ENCODE measurements at places on chromosomes 5 and 9.

- no peak for DNase-seq
Measured at GRCh38 chr9:81819859-81820546, 108.2 kb upstream of the SPATA31D4 start.

GRCh38 chr9:21764846-21765245 lies 37.6 kb upstream of the MTAP start:
- no peak for DNase-seq

- DNase-seq = no peak
Measured at GRCh38 chr5:167903659-167904058, 387.8 kb upstream of the WWC1 start.

- no peak for DNase-seq
Measured at GRCh38 chr5:174446988-174447387, 277.4 kb upstream of the MSX2 start.

DNA sequence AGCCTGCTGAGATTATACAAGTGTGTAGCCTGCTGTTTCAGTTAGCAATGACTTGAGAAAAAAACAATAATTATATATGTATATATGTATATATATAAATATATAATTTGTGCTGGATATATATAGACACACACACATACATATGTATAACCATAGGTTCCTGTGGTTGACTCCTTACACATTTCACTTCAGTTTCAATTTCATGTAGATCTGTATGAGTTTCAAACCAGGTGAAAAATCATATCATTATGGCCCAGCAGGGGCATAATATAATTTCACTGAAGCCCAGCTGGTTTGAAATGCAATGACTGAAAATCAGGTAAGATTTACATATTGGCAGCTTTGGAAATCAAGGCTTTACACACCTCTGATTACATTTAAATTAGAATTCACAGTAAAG lies 690.4 kb upstream of the CDH18 start:
- no peak for DNase-seq

- no peak for DNase-seq
Measured at GRCh38 chr5:52682492-52682891, 105.2 kb upstream of the ITGA1 start.

Data from H4 (cell line).